ENCODE measurements at places on chromosomes 7 and 10.

GRCh38 chr10:80196950-80197315 is 8.4 kb downstream of the ANXA11 start:
- no peak for DNase-seq

DNA sequence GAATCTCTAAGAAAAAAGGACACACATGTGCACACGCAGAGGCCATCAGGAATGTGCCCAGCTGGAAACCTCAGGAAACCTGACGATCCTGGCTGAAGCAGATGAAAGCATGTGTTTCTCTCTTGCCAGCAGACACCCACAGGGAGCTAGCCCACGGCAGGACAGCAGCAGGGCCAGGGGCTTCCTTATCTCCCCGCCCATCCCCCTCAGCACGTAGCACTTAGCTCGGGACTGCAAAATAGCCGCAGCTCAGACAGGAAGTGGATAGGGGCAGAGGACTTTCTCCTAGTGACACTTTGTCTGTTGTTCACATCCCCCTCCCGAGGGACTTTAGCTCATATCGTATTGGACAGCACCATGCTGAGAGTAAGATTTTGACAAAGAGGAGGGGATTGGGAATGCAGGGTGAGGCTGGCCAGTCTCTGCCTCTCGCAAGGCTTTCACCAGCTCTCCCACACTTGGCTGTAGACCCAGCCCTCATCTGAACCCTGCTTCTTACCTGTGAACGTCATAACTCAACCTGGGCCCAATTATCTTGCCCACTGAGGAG is 63.8 kb downstream of the MKI67 start:
- no peak for DNase-seq

DNA sequence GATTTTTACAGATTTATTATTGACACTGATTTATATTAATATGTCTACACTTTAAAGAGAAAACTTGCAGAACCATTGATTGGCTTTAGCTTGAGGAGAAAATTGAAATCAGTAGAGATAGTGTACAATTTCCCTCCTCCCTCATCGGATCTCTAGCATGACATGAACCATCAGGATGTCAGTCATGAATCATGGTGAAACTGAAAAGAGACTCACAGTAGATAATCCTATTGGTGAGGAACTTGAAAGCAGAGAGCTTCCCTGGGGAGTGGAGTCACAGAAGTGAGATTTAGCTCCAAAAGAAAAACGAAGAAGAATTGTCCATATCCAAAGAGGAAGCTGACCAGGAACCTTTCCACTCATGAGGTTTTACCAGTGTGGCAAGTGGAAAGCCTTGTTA is 346.8 kb downstream of the ABCA13 start:
- DNase-seq: no peak

DNA sequence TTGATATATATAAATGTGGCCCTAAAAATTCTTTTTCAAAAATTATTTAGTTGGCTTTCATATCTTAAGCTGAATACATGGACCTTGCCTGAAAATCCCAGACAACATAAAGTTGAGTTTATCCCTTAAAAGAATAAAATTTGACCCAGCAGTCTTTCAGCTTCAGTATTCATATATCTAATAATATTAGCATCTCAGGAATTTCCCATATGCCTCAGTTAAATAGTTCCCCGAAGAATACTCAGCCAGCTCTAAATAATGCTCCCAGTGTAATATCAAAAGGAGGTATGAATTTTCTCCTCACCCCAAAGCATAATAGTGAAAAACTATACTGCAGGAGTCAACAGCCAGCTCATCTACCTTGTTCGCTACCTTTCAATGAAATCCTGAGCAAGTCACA is 145.9 kb downstream of the CTNNA3 start:
- no peak for DNase-seq

GRCh38 chr10:74289951-74290350 is 138.9 kb downstream of the ADK start:
- no peak for DNase-seq

All from right lobe of liver (tissue), 6 donors.